Right renal cortex interstitium (tissue), 3 donors: ENCODE measurements at places on chromosomes 5 and 9.
A peak's percentile ranks its signal among the peaks of the same experiment; 100 is the strongest.

- DNase-seq: no peak
These were observed 73.0 kb downstream of the MRPS27 start for GRCh38 chr5:72246954-72247442.

GRCh38 chr9:24817756-24818155 lies 272.1 kb upstream of the IZUMO3 start:
- no peak for DNase-seq

GRCh38 chr5:5135957-5136676 lies 4.0 kb upstream of the ADAMTS16 start:
- DNase-seq: no peak

DNA sequence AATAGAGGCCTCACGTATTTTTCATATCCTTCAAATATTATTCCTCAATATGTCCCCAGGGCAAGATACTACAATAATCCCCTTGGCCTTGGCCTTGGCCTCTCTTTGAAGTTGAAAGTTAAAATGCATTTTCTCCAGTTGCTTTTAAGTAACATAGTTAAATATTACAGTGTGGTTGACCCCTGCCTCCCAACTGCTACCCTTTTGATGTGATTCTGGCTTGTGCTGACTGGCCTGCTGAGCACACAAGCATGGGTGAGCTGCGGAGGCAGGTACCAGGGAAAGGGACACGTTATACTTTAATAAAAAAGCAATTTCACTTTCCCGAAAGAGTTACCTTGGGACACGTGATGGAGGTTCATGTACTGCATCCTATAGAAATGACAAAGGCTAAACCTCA lies 17.9 kb upstream of the TMEM252 start:
- DNase-seq: no peak

GRCh38 chr5:136799806-136800372 lies 434.5 kb upstream of the TRPC7 start:
- no peak for DNase-seq

GRCh38 chr9:134738869-134739659 lies 97.5 kb downstream of the COL5A1 start:
- peak; percentile 55 for DNase-seq

DNA sequence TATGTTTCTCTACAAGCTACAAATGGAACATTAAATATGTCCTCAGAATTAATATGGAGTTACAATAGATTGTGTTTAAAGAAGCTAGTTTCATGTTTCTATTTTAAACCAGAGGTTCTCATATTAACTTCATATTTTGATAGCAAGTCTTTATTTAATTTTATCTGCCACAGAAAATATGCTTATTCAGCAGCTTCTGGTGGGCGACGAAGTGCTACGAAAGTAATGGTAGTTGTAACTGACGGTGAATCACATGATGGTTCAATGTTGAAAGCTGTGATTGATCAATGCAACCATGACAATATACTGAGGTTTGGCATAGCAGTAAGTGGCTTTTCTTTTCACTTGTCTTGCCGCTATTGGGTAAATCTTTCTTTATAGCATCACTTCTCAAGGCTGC lies 54.2 kb downstream of the MOCS2 start:
- DNase-seq: no peak

- DNase-seq: no peak
These were observed 21.0 kb downstream of the OSTF1 start for GRCh38 chr9:75109210-75109839.

GRCh38 chr9:112890106-112891081 lies at the start of gene SLC46A2:
SLC46A2 (minus strand) TSS chr9:112890876; CDS start chr9:112890681, 195 bp downstream.
- no peak for DNase-seq

- DNase-seq: no peak
These were observed 622.8 kb downstream of the PSAT1 start for GRCh38 chr9:78919701-78920100.

DNA sequence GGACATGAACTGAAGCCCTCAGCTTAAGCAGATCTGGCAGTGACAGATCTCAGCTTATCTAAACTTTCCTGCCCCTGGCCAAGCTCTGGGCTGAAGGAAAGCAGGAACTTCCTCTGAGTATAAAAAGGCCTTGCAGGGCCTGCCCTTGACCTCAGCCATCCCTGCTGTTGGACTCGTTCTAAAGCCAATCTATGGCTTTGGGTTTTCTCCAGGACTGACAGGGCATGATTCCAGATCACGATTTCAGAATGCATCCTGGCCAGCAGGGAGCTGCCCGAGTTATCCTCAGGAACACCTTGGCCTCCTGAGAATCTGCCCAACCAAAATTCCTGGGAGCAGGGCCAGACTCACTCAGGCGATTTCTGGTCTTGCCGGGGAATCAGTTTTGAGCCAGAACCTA lies 502.7 kb downstream of the TLE4 start:
- DNase-seq: no peak

DNA sequence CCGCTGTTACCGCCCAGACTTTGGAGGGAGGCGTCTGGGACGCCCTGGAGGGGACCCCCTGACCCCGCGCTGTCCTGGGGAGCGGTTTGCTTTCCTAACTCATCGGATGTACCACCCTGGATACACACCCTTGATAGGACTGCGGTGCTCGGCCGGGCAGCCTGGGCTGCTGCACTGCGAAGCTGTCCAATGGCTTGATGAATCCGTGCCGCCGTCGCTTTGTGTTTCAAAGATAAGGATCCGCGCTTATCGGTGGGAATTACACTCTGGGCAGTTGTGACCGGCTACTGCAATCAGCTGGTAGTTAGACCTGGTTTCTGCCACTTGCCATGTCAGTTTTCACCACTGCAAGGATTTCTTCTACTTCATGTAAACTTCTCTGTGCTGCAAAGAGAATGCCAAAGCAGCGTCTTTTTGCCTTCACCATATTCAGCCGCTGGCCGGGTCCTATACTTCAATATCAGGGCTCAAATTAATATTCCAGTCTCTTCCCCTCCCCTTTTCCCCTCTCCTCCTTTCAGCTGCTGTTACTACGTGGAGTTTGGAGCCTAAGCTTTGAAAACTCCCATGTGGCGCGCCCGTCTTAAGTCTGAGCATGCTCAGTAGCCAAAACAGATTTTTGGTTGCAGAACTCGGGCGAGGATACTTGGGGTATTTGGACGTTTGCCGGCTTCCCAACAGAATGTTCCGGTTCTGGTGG lies 727 bp downstream of the SMAD5 start:
- DNase-seq: no peak

DNA sequence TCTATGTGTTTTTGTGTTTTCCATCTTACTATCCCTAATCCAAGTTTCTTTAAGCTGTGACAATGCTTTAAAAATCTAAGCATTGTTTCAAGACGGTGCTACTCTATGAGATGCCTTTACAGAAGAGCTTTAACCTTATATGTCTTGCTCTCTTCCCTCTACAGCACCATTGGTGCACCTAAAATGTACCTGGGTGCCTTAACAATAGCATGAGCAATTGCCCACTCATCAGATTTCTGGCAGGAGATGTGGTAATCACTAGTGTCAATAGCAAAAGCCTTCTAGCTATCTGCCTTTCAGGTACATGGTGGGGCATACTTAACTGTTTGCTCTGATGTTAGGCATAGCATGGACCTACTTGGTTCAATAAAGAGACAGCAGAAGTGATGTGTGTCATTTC lies 222.3 kb upstream of the KIF2A start:
- no peak for DNase-seq

GRCh38 chr5:81006947-81007636 lies 46.9 kb downstream of the RASGRF2 start:
- no peak for DNase-seq

GRCh38 chr9:93864032-93864431 lies 91.1 kb downstream of the BARX1 start:
- no peak for DNase-seq

DNA sequence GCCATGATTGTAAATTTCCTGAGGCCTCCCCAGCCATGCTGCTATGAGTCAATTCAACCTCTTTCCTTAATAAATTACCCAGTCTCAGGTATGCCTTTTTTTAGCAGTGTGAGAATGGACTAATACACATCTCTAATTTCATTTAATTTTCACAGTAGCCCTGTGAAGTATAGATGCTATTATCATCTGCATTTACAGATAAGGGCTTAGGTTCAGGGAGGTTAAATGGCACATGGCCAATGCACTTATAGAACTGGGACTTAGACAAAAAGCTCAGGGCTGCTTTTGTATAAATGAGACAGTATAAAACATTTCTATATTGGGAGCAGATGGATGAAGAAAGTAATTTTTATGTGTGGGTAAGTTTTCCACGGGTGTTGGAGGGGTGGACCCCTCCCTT lies 62.9 kb upstream of the PANK3 start:
- no peak for DNase-seq

GRCh38 chr5:143721925-143722324 lies 90.0 kb upstream of the HMHB1 start:
- no peak for DNase-seq

DNA sequence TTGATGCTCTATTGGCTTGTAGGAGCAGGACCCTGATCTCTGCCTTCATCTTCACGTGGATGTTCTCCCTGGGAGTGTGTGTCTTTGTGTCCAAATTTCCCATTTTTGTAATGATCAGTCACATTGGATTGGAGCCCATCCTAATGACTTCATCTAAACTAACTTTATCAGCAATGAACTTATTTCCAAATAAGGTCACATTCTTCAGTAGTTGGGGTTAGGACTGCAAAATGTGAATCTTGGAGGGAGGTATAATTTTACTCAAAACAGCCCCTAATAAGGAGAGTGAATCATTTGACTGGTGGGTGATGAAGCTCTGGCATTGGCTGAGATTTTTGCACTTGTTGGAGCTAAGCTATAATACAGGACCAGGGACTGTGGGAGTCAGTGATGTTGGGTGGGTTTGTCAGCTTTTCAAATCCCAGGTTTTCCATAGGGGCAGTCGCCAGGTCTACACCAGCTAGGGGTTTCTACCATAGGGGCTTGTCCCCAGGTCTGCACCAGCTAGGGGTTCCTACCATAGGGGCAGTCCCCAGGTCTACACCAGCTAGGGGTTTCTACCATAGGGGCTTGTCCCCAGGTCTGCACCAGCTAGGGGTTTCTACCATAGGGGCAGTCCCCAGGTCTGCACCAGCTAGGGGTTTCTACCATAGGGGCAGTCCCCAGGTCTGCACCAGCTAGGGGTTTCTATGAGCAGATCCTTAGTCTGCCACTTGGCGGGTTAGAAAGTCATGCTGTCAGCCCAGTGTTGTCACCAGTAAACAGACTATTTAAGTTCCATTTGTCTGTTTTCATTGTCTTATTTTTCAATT lies 382.6 kb upstream of the DAP start:
- no peak for DNase-seq

- no peak for DNase-seq
These were observed 43.3 kb upstream of the ZNF622 start for GRCh38 chr5:16508730-16509531.

DNA sequence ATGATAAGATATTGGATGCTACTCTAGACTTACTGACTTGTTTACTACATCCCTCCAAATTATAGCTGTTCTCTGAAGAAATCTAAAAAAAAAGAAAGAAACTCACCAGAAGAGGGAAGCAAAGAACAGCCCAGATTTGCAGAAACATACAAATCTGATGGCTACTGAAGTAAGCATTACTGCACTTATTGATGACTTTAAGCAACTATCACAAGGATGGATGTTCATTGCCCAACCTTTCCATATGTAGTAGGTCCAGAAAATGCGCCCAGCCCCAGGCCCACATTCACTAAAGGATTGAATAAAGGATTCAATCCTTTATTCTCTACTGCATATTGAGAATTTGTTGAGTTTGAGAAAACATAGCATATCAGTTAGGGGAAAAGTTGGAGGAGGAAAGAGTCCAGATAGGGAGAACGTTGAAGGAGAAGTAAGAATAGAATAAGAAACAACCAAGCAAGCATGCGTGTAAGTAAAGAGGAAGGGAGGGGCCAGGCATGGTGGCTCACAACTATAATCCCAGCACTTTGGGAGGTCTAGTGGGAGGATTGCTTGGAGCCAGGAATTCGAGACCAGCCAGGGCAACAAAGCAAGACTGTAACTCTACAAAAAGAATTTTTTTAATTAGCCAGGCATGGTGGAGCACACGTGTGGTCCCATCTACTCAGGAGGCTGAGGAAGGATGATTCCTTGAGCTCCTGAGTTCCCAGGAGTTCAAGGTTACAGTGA lies 33.8 kb upstream of the DTWD2 start:
- DNase-seq: no peak

- no peak for DNase-seq
These were observed 60.1 kb downstream of the FBN2 start for GRCh38 chr5:128477944-128478343.

GRCh38 chr5:144191998-144192397 lies 21.3 kb downstream of the KCTD16 start:
- DNase-seq: no peak

DNA sequence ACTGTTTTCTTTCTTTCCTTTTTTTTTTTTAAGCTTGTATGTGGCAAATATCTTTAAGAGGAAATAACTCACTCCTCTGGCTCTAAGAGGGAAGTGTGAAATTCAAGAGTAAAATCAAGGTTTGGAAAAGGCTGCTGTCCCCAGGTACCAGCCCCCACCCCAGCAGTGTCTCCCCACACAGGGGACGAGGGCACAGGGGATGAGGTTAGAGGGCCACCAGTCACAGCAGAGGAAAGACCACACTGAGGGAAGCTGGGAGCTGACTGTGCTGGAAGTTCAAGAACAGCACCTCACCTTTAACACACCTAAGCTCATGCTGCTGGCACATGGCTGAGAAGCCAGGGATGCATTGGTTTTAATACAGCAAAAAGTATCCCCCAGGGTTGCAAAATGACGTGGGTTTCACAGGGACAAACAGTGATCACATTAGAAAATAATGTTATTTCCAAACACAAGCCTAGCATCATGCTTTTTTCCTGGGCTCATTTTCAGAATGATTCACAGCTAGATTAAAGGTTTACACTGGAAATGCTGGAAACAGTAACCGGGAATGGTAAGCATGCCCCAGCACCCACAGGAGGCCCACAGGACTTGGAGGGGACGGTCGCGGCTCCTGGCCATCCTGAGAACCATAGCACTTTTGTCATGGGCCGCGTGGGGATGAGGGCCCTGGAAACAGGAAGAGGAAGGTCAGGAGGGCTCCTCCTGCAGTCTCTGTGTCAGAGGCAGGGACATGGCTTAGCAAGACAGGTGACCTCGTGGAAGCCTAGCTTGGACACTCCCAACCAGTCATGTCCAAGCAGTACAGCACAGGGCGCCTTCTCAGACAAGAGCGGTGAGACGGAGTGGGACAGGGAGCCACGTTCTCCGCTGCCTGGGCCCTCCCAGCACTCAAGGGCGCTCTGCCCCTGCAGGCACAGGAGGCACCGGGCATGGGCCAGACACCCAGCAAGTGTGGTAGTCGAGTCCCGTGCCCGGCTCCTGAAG lies 6.9 kb downstream of the LPCAT1 start:
- no peak for DNase-seq

DNA sequence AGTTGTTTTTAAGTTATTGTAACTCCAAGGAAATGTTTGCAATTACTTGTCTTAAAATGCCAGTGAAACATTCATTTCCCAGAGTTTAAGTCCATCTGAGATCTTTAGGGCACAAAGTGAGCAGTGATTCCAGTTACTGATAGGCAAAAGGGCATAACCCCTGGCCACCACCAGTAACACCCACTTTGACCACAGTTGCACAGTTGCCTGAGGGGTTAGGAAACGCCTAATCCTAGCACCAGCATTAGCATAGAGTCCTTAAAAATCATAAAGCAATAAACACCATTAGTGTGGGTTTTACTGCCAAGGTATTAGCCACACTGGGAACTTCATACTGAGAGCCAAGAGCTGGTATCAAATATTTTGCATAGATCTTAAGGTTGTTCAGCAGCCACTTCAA lies 143.9 kb downstream of the SNCAIP start:
- no peak for DNase-seq

- peak; percentile 53 for DNase-seq
These were observed at the start of gene ELOVL7 for GRCh38 chr5:60843936-60844905. ELOVL7 (minus strand) TSS chr5:60844269; CDS start chr5:60787397, 56,872 bp downstream.
